ENCODE measurements at places on chromosomes 4 and X.

DNA sequence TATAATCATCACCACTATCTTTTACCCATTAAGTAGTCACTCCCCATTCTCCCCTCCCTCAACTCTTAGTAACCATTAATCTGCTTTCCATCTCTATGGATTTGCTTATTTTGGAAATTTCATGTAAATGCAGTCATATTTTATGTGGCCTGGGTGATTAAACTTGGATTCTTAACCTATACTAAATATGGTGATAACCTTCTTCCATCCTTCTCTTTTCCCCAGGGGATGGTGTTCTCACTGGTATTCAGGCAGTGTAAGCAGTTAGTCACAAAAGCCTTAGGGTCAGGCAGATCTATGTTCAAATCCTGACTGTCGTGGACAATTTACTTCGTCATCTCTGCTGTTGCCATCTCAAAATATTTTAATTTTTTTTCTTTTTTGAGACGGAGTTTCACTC lies 29.6 kb downstream of the RAB40AL start:
- DNase-seq, result no peak

DNA sequence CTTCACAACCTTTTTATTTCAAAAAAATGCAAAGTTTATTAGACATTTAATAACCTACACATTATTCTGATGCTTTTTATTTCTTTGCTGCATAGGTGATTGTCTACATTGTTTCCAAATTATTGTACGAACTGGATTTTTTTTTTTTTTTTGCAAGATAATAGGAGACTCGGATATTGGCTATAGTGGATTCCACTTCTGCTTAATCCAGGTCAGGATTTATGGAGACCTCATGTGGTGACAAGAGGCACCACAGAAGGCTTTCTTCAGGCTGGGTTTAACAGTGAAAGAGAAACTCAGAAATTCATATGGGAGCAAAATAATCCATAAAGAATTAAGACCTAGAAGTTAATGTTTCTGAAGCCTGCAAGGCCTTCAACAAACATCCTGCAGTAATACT lies 2.4 kb upstream of the SLIT2 start:
- DNase-seq, result no peak

DNA sequence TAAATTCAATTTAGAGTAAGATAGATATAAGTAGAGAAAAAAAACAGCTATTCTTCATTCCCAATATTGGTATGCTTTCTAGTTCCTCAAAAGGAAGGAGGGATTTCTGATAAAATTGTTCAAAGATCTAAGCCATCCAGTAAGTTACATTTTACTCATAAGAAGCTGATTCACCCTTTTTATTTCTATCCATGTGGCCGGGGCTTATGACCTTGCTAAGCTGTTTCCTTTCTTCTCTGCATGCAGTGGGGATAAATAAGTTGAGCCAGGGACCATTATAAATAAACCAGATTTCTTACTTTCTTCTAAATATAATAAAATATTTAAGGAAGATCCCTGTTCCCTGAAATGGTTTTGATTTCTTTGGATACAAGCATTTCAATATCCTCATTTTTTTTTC lies 502.3 kb downstream of the PDHA2 start:
- no peak for DNase-seq

GRCh38 chr4:57144466-57144865 lies 34.3 kb upstream of the IGFBP7 start:
- no peak for DNase-seq

GRCh38 chr4:136831553-136831952 lies 700.7 kb downstream of the PCDH18 start:
- peak; percentile 41 for DNase-seq

DNA sequence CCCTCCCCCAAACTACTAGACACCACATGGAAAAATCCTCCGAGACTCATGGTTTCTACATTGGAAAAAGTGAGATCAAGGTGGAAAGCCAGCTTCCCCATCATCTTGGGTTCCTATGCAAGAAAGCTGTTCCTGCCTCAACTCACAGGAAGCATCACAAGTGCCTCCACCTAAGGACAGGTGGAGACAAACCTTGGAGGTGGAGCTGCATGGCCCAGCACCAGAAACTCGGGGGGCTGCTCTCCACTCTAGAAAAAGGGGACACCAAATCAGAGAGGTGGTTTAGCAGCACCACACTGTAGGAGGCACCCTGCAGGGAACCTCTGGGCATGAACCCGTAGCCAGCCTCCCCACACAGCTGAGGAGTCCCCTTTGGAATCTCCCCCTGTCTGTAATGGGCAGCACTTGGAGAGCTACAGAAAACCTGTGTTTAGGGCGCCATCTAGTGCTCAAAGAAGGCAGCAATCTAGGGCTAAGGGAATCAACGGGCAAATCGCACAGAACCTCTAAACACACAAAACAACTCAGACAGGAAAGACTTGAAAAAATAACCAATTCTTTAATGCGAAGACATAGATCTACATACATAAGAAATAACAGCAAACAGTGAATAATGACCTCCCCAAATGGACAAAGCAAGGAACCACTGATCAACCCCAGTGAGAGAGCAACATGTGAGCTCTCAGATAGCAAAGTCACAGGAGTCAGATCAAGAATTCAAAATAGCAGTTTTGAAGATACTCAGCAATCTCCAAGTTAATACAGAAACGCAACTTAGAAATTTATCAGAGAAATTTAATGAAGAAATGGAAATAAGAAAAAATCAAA lies 37.0 kb upstream of the ZBTB33 start:
- DNase-seq, result peak; percentile 63

GRCh38 chrX:122770581-122770980 lies 413.5 kb upstream of the GRIA3 start:
- no peak for DNase-seq

DNA sequence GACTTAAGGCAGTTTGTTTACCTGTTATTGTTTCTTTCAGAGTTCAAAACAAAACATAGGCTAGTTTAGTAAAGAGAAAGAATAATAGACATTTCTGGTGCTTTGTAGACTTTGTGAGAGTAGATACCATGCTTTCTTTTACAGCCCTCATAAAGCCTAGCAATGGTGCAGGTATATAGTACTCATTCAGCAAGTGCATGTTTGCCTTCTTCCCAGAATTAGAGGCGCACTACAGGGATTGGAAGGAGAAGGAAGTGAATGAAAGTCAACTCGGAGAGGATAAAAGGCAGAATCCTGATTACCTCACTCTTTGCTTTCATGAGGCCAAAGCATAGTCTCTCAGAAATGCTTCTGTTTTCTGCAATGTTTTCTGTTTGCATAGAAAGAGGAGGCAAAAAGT lies 43.1 kb upstream of the FHDC1 start:
- no peak for DNase-seq

GRCh38 chr4:129117705-129118104 lies 21.8 kb downstream of the C4orf33 start:
- DNase-seq, result no peak

GRCh38 chr4:152374153-152374552 lies 161.7 kb downstream of the FBXW7 start:
- no peak for DNase-seq

DNA sequence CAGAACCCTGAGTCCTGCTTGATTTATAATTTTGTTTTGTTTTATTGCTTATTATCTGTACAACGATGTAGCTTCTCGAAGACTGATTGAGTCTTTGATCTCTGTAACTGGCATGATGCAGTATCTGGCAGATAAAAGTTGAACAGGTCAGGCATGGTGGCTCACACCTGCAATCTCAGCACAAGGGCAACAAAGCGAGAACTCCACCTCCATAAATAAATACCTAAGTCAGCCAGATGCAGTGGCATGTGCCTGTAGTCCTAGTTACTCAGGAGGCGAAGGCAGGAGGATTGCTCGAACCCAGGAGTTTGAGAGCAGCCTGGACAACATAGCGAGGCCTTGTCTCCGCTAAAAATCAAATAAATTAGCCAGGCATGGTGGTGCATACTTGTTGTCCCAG lies 15.7 kb upstream of the WDR19 start:
- DNase-seq, result no peak

- DNase-seq, result no peak
Observed at GRCh38 chr4:100516225-100516624, 1.6 kb downstream of the EMCN start.

DNA sequence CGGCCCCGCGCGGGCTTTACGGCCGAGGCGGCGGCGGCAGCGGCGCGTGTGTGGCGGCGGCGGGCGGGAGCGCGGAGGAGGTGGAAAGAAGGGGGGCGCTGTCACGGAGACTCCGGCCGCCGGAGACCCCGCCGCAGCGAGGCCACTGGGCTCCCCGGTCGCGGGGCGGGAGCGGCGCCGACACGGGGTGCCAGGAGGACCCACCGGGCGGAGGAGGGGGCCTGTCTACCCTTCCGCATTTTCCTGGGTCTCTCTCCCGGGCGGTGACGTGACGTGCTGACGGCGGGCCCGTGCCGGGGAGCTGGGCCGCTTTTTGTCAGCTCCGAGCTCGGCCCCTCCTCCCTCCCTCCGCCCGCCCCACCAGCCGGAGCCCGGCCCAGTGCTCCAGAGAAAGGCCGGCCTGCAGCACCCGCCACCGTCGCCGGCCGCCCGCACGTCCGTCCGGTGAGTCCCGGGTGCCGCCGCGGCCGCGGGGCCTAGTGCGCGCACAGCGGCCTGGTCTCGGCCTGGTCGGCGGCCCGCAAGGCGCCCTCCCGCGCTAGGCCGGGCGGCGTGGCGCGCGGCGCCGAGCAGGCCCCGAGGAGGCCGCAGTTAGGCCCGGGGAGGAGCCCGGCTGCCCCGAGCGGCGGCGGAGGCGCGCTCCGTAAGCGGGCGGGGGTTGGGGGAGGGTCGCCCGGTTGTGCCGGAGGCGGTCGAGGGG lies at the start of gene ZFX:
TSS of gene ZFX (plus strand) at position 379 of the 700 bp plus-strand sequence. CDS start 23,014 bp downstream, outside the sequence.
- DNase-seq, result peak; percentile 39

DNA sequence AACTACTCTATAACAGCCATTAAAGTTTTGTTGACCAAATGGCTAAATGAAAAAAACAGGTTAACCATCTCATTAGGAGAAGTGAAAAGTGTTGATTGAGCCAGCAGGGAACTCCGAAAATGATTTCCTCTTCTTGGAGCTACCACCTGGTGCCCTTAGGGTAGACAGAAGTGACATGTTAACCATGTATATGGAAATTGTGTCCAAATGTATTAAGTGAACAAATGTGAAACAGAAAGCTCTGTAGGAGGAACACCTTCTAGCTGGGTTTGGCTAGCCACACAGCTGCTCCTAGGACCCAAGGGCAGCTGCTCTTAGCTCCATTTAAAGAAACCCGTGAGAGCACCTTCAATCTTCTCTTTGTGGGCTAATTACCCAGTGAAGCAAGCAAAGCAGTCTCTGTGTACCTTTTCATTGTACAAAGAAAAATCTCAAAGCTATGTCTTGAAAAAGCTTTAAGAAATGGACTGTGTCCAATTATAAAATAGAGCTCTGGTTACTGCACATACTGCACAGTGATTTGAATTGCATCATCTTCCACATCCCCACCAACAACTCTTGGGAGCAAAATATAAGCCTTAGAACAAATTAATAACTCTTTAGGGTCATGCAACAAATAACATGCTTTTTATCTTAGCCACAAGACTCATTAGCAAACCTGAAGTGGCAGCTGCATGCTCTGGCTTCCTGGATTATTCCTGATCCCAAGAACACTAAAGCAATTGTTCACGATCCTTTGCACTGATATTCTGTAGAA lies 59.2 kb upstream of the PARM1 start:
- no peak for DNase-seq

GRCh38 chrX:8714164-8714563 lies 17.8 kb downstream of the ANOS1 start:
- DNase-seq, result no peak

- no peak for DNase-seq
Observed at GRCh38 chrX:109660435-109661143, 35.6 kb upstream of the KCNE5 start.

GRCh38 chr4:4518747-4519146 lies 23.1 kb downstream of the STX18 start:
- no peak for DNase-seq

DNA sequence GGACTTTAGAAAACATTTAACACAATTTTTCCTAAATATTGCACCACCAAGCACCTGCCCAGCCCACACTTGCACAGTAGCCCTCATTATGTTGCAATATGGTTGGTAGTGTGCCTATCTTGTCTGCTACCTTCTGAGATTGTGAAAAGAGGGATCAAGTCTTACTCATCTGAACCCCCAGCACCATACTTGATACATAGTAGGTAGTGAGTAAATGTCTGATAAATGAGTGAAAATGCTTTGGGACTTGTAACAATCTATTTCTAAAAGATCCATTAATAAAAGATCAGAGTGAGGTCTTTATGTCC lies 118.4 kb upstream of the MED14 start:
- no peak for DNase-seq

DNA sequence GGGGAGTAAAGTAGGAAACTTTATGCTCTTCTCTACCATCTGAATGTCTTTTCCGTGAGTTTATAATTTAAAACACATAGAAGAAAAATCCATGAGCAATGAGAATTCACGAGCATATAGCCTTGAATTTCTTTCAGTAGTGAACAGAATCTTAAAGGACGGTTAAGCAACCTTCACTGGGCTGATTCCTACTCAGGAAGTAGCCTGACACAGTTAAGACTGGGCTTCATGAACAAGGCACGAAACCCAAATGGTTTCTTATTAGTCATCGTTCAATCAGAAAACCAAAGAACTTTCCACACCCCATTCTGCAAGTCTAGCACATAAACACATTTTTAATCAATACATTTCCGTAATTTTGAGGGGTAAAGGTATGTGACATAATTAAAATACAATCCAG lies 95.8 kb downstream of the SH3KBP1 start:
- no peak for DNase-seq

DNA sequence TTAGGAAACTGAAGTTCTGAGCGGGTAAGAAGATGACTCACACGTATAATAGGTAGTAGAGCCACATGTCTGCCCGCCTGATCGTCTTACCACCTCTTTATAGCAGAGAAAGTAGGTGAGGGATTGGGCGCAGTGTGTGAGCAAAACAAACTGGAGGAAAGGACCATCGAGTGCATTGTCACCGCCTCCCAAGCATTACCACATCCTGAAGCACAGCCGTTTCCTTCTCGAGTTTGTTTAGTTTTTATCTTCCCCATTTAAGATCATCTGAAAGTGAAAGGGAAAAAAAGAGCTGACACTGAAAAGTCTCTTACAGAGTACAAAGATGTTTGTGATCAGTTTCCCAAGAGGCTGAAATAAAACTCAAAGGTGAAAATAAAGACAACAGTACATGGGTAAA lies 14.8 kb downstream of the PDK3 start:
- no peak for DNase-seq

DNA sequence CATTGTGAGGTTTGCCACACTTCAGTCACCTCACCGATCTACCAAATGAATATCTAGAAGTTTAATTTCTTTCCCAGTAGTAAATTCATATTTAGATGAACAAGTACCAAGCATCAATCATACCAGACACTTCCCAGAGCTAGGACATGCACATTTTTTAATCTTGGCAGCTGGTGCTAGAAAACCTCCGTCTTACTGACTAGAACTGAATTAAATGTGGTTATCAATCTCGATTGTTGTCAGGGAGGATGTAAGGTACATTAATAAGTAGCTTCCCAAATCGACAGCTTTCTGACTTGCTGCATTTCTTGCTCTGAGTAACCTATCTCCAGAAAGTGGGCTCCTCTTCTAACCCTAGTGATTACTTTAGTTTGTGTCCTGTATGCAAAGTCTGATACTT lies 34.4 kb downstream of the VEGFC start:
- DNase-seq, result no peak

- DNase-seq, result no peak
Observed at GRCh38 chr4:152894673-152895072, 41.5 kb upstream of the FHDC1 start.
